ENCODE measurements at places on chromosomes 12 and 14. TPM values are rescaled to one million over a fixed set of nuclear protein-coding genes. Genes with fewer than 3 reads are reported as not detected.

LRRK2 gene
- total RNA-seq: 0.23 TPM

DAO gene
- 0.17 TPM for total RNA-seq

PHC1 gene
- total RNA-seq: 913 TPM

PNMA1 gene
- total RNA-seq: 49.6 TPM

PTHLH gene
- not detected for total RNA-seq

NGB gene
- total RNA-seq: 0.33 TPM

Data from WTC11 (cell line).